ENCODE measurements at places on chromosomes 11 and 22.

DNA sequence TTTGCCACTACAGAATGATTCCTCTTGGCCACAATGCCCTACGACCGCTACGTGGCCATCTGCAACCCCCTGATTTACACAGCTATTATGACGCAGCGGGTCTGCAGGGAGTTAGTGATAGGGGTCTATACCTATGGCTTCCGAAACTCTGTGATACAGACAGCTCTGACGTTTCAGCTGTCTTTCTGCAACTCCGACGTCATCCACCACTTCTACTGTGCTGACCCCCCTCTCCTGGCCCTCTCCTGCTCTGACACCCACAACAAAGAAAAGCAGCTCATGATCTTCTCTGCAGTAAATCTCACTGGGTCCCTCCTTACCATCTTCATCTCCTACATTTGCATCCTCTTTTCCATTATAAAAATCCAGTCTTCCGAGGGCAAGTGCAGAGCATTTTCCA lies 52.3 kb upstream of the OR5P2 start:
- no peak for DNase-seq

DNA sequence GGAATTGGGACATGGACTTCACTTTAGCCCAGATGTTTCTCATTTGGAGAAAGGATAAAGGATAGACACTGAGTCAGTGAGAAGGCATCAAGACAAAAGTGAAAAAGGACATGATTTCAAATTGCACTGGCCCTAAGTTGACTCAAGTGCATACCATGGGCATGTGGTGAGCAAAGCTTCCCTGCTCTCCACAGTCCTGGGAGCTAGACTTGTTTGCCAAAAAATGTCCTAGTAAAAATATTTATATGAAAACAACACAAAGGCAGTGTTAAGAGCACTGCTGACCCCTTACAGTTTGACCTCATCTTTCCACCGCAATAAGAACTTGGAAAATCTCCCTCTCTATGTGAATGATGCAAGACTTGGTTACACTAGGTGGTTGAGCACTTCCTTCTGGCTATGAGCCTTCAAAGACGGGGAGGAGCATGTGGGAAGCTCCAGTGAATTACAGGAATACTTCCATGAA lies 46.5 kb upstream of the FIBIN start:
- no peak for DNase-seq

DNA sequence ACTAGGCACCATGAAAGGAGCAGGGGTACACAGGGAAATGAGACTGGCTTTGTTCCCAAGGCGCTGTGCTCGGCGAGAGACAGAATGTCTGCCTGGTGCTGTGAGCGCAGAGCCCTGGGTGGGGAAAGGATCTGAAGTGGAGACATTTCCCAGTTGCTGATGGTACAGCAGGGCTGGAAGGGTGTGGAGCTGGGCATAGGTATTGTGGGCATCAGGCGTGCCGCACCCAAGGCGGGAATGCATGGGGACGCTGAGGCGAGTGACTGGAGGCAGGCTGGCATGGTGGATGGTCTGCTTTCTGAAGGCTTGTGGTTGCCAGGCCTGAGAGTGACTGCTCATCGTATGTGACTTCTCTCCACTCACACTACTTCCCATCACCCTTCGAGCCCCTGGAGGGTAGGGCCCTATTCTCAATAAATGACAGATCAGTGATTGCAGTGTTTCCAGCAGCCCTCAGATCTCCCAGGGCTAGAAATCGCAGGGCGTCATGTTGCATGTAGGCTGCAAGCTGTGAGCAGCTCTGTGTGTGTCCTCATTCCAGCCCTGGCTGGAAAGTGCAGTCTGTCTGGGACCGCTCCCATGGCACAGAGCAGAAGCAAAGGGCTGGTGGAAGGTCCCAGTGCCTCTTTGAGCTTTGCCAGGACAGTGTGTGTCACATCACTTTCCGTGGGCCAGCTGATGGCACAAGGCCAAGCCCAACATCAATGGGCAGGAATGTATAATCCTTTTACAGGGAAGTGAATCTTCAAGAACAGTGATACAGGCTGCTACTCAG lies 67.7 kb downstream of the TBC1D22A start:
- DNase-seq: no peak

DNA sequence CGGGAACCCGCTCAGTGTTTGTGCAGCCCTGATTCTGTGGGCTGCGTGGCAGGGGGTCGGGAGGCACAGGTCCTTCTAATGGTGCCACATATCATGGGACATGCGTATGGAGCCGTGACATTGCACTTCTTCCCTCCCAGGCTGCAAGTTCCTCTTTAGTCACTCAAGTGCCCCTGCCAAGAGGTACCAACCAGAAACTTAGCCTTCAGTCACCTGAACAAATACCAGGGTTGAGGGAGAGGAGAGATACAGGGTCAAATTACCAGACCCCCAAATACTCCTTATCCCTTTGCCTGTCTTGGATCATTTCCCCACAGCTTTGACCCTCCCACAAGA lies 209.1 kb downstream of the BUD13 start:
- DNase-seq: no peak

DNA sequence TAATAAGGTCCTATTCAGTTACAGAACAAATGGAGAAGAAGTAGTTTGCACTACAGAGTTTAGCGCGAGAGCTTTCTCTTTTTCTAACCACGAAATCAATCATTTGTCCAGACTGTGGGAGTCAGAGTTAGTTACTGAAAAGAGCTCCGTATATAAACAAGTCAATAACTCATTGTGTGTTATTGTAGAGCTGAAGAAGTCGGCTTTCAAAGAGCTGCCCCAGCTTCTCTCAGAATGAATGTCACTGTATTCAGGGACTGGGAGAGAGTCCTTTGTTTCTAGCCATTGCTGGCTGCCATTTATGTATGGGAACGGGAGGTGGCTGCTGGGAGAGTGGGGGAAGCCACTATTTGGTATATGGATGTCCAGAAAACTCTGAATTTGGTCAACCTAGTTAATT lies 227.8 kb downstream of the DCDC1 start:
- DNase-seq: no peak

- no peak for DNase-seq
These were observed 4.3 kb downstream of the CBX6 start for GRCh38 chr22:38867471-38868285.

- no peak for DNase-seq
These were observed 11.4 kb upstream of the DENND5A start for GRCh38 chr11:9276571-9276970.

Measured in NCI-H524 (cell line).